ENCODE measurements at places on chromosomes 4 and X. TPM values are rescaled to one million over a fixed set of nuclear protein-coding genes. Genes with fewer than 3 reads are reported as not detected.

NAP1L2 gene
- total RNA-seq = 2.1 TPM

BDH2 gene
- 83.5 TPM for total RNA-seq

VSIG1 gene
- 4.0 TPM for total RNA-seq

PDGFC gene
- total RNA-seq = 133 TPM

SASH3 gene
- not detected for total RNA-seq
